ENCODE measurements at places on chromosomes 6 and 20. TPM values are rescaled to one million over a fixed set of nuclear protein-coding genes. Genes with fewer than 3 reads are reported as not detected.

DNA sequence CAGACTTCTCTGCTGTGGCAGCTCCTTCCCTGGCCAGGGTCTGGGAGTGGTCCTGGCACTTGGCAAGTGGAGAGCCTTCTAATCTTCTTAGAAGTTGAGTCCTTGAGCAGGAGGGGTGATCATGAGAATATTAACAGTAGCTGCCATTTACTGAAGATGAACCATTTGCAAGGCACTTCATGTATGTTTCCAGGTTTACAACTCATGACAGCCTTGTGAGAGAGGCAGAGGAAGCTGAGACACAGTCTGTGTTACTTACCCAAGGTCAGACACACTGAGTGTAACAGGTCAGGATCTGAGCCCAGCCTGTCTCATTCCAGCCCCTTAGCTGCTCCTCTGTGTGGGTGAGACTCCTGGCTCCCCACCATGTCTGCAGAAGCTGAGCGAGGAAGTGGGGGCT, 45.5 kb upstream of the SRF start:
- no peak overlapping the region for H3K4me3 ChIP-seq
- H3K4me1 ChIP-seq, result no peaks in the 10 kb centered on the region
- no peaks in the 10 kb centered on the region for H3K36me3 ChIP-seq
- H3K27me3 ChIP-seq, result no peaks in the 10 kb centered on the region

DNA sequence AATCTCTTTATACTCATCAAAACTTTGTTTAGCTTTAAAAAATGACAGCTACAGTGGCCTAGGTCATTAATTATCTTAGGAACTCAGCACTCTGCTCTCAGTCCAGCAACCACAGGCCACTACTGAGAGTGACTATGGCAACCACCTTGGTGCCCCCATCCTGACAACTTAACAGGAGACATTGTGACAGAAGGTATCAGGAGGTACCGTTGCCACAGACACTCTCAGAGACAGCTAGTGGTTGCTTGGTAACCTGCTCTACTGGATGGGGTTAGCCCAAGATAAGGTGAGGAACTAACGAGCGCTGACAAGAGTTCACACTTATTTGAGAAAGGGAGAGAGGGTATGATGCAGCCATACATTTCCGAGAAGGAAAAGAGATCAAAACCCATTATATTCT, 76.1 kb upstream of the TFAP2D start:
- H3K4me3 ChIP-seq, result no peak overlapping the region
- no peaks in the 10 kb centered on the region for H3K27me3 ChIP-seq
- no peak for DNase-seq
- no peaks in the 10 kb centered on the region for H3K36me3 ChIP-seq
- H3K27ac ChIP-seq, result no peak overlapping the region
- H3K4me1 ChIP-seq, result no peaks in the 10 kb centered on the region

SLC24A3 gene
- total RNA-seq, result 7.8 TPM

DNA sequence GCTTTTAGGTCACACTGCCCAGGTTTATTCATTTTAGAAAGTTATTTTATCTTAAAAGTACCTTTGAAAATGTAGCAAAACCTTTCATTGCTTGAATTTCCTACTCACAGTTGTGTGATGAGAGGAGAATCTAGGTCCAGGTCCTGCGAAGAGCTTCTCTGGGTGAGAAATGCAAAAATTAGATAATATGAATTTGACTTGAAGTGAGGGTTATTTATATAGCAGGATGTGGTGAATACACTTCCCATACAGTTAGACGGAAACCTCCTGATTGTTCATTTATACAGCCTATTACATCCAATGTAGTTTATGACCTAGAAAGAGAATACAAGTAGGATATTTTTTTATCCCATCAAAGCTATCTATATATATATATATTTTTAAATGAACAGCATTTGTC, 30.5 kb downstream of the CDKAL1 start:
- peaks cover 14% of the 10 kb centered on the region for H3K4me1 ChIP-seq
- H3K27ac ChIP-seq, result no peak overlapping the region
- H3K27me3 ChIP-seq, result no peaks in the 10 kb centered on the region
- DNase-seq, result no peak
- no peak overlapping the region for H3K4me3 ChIP-seq

DNA sequence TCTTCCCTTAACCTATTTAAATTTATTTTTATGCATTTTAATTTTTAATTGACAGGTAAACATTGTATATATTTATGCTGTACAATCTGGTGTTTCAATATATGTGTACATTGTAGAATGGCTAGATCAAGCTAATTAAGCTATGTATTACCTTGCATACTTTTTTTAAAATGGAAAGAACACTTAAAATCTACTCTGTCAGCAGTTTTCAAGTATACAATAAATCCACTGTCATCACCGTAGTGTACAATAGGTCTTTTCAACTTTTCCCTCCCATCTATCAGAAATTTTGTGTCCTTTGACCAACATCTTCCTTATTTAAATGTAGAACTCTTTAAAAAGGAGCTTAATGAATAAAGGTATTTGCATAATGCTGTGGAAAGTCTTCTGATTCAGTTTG, 27.6 kb downstream of the RPS12 start:
- H3K27ac ChIP-seq, result no peak overlapping the region
- no peak overlapping the region for H3K4me3 ChIP-seq

DNA sequence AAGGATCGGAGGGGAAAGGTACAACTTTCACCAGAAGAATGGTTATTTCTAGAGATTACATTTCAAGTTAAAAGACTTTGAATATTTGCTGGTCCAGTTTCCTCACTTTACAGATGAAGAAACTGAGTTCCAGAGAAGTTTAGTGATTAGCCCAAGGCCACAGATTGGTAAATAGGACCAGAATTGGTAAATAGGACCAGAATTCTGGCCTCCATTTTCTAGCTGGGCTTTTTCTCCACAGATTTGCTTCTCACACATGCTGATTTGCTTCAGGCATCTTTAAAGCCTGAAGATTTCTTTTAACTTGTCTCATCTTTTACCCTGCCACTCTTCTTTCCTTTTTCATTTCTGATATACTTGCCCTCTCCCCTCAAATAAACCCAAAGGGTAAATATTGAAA, 5.2 kb upstream of the LIN28B start:
- H3K27ac ChIP-seq, result no peak overlapping the region
- no peaks in the 10 kb centered on the region for H3K4me1 ChIP-seq
- no peaks in the 10 kb centered on the region for H3K36me3 ChIP-seq
- DNase-seq, result no peak
- peaks cover 59% of the 10 kb centered on the region for H3K27me3 ChIP-seq

GRCh38 chr6:16154904-16155303, 26.0 kb downstream of the MYLIP start:
- peak overlapping the region; percentile 76 for H3K27ac ChIP-seq
- H3K4me3 ChIP-seq, result no peak overlapping the region
- H3K27me3 ChIP-seq, result no peaks in the 10 kb centered on the region

DNA sequence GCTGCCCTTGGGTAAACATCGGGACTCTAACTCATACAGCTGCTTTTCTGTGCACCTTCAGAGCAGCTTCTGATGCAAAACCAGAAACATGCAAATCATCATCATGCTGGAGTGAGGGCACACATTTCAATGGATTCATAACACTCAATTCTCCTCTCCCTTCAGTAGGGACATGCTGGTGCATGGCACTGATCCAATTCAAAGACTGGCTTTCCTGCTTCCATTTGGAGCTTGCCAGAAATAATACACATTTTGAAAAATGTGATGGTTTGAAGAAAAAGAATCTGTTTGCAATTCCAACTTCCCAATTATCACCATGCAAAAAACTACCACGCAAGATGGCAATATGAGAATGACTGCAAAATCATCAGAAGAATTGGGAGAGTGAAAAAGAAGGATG, 65.2 kb upstream of the PDE10A start:
- no peak overlapping the region for H3K27ac ChIP-seq
- H3K4me1 ChIP-seq, result no peaks in the 10 kb centered on the region
- no peaks in the 10 kb centered on the region for H3K27me3 ChIP-seq
- DNase-seq, result no peak
- no peak overlapping the region for H3K4me3 ChIP-seq

GRCh38 chr20:46936415-46937156, 41.9 kb downstream of the EYA2 start:
- no peaks in the 10 kb centered on the region for H3K27me3 ChIP-seq
- H3K4me3 ChIP-seq, result no peak overlapping the region
- H3K36me3 ChIP-seq, result no peaks in the 10 kb centered on the region
- no peak for DNase-seq

PHACTR3 gene
- 0.24 TPM for total RNA-seq

- no peaks in the 10 kb centered on the region for H3K4me1 ChIP-seq
- no peak overlapping the region for H3K4me3 ChIP-seq
- H3K36me3 ChIP-seq, result no peaks in the 10 kb centered on the region
- peak; percentile 34 for DNase-seq
These were observed 141.1 kb downstream of the PDSS2 start for GRCh38 chr6:107318100-107318736.

- no peak overlapping the region for H3K27ac ChIP-seq
- no peaks in the 10 kb centered on the region for H3K4me1 ChIP-seq
- peaks cover 7% of the 10 kb centered on the region for H3K36me3 ChIP-seq
- H3K27me3 ChIP-seq, result no peaks in the 10 kb centered on the region
- no peak for DNase-seq
- no peak overlapping the region for H3K4me3 ChIP-seq
These were observed 6.6 kb downstream of the RNASET2 start for GRCh38 chr6:166949528-166950442.

- H3K4me1 ChIP-seq, result peaks cover 13% of the 10 kb centered on the region
- H3K36me3 ChIP-seq, result no peaks in the 10 kb centered on the region
- no peak overlapping the region for H3K4me3 ChIP-seq
These were observed 30.4 kb upstream of the FBXO30 start for GRCh38 chr6:145844933-145845540.

- H3K4me1 ChIP-seq, result peaks cover 3% of the 10 kb centered on the region
- H3K4me3 ChIP-seq, result no peak overlapping the region
- no peak for DNase-seq
These were observed 29.6 kb upstream of the MICB start for GRCh38 chr6:31468311-31468710.

DNA sequence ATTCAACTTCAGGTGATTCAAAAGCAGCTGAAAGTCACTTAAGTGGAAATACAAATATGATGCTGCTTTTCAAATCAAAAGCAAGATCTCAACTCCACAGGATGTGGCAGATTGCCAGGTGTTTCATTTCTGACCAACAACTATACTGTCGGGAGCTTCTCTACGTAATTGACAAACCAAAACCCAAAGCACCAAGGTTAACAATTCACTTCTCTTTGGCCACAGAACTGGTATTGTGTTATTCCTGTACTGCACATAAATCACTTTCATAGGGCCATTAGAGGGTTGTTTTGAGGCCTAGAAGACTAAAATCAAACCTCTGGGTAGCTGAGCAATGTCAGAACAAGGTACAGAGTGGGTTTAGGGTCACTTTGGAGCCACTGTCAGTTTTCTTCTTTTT, 169.7 kb downstream of the HAO1 start:
- no peaks in the 10 kb centered on the region for H3K4me1 ChIP-seq
- H3K36me3 ChIP-seq, result no peaks in the 10 kb centered on the region
- no peak for DNase-seq
- no peaks in the 10 kb centered on the region for H3K27me3 ChIP-seq
- no peak overlapping the region for H3K4me3 ChIP-seq
- no peak overlapping the region for H3K27ac ChIP-seq

DNA sequence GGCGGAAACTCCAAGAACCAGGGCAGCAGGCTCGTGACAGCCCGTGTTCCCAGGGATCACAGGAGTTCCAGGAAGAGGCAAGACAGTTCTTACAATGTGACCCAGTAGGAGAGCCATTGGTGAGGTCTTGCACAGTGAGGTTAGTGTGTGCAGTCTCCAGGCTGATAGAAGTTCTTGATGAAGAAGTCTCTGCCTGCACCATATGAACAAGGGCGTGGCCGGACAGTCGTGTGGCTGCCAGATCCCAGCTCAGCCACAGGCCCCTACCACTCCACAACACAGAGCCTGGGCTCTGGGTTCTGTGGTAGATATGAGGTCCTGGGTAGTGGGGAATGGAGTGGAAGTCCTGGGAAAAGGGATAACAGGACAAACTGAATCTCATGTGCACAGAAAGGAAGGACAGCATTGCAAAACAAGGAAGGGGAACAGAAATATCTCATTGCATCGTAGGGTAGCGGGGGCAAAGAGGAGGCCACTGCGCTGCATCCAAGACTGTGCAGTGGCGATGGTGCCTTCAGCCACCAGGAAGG, 65.2 kb downstream of the STX11 start:
- peak overlapping the region; percentile 92 for H3K27ac ChIP-seq
- H3K27me3 ChIP-seq, result no peaks in the 10 kb centered on the region
- H3K4me1 ChIP-seq, result peaks cover 15% of the 10 kb centered on the region
- peak overlapping the region; percentile 75 for H3K4me3 ChIP-seq
- peak; percentile 25 for DNase-seq

DNA sequence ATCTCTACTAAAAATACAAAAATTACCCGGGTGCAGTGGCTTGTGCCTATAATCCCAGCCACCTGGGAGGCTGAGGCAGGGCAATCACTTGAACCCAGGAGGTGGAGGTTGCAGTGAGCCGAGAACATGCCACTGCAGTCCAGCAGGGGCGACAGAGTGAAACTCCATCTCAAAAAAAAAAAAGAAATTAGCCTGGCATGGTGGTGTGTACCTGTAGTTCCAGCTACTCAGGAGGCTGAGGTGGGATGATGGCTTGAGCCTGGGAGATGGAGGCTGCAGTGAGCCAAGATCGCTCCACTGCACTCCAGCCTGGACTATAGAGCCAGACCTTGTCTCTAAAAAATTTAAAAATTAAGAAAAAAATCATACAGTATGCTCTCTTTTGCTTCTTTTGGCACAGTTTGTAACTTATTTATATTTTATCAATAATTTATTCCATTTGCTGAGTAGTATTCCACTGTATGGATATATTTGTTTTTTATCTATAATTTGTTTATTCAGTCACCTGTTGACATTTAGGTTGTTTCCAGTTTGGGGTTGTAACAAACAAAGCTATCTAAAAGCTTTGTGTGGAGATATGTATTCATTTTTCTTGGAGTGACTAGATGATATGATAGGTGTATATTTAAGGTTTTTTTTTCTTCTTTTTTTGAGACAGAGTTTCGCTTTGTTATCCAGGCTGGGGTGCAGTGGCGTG, 8.0 kb upstream of the MYBL2 start:
- H3K4me1 ChIP-seq, result peaks cover 4% of the 10 kb centered on the region
- no peak overlapping the region for H3K27ac ChIP-seq
- H3K27me3 ChIP-seq, result no peaks in the 10 kb centered on the region
- H3K4me3 ChIP-seq, result no peak overlapping the region
- H3K36me3 ChIP-seq, result no peaks in the 10 kb centered on the region

LHFPL5 gene
- total RNA-seq, result not detected

DNA sequence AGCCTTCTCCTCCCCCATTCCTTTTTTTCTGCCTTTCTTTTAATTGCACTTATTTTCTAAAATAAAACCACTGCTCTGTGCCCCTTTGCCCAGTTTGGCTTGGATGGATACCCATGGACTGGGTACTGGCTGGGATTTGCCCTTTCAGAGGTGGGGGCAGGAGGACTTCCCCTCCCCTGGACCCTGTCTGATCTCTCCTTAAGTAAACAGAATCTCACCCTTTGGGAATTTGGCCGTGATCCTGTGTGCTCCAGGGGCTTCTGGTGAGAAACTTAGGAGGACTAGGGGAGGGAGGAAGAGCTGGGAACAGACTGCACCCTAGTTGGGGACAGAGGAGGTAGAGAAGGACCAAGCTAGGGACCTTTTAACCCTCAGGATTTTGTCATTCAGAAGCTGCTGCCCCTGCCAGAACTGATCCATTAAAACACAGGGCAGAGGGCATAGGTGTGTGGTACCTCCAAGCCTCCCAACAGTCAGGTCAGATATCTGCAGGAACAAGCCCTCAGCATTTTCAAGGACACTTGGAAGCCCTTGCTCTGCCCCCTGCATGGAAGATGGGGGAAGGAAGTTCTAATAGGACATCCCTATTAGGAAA, 7.3 kb downstream of the FOXP4 start:
- H3K36me3 ChIP-seq, result no peaks in the 10 kb centered on the region
- peaks cover 40% of the 10 kb centered on the region for H3K4me1 ChIP-seq
- H3K27ac ChIP-seq, result no peak overlapping the region
- H3K27me3 ChIP-seq, result no peaks in the 10 kb centered on the region
- H3K4me3 ChIP-seq, result no peak overlapping the region
- no peak for DNase-seq

- H3K4me3 ChIP-seq, result no peak overlapping the region
- H3K27me3 ChIP-seq, result no peaks in the 10 kb centered on the region
These were observed 18.4 kb upstream of the PARD6B start for GRCh38 chr20:50712771-50713656.

Data from gastrocnemius medialis (tissue), 4 donors.